ENCODE measurements at places on chromosomes 11 and 22.

GRCh38 chr11:119347940-119348605 lies 1.6 kb upstream of the MFRP start:
- no peak for DNase-seq

DNA sequence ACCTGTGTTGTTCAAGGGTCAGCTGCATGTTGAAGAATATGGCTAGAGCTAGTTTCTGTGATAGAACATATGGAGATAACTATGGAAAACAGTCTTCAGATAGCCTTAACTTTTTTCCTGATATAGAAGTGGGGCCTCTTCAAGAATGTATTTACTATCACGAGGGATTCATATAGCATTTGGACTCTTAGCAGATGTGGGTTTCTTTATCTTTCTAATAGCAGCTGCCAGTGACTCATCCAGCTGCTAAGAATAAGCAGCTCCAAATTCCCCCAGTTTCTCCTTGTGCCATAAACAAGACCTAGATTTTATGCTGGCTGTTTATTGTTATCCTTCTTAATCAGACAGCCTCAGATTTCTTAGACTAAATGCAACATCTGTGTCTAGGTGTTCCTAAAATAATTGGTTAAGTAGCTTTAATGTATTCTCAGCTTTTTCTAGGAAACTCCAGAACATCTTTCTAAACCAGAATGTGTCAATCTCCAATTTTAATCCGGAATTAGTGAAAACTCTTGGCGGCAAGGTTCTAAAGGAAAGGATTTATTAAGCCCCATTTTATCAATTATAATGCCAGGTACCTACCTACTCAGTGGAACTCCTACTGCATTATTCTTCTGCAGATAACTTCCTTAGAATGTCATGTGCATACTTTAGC lies 119.8 kb downstream of the CSTPP1 start:
- DNase-seq, result no peak

GRCh38 chr11:119417726-119418540 lies 5.0 kb downstream of the THY1 start:
- DNase-seq, result no peak

DNA sequence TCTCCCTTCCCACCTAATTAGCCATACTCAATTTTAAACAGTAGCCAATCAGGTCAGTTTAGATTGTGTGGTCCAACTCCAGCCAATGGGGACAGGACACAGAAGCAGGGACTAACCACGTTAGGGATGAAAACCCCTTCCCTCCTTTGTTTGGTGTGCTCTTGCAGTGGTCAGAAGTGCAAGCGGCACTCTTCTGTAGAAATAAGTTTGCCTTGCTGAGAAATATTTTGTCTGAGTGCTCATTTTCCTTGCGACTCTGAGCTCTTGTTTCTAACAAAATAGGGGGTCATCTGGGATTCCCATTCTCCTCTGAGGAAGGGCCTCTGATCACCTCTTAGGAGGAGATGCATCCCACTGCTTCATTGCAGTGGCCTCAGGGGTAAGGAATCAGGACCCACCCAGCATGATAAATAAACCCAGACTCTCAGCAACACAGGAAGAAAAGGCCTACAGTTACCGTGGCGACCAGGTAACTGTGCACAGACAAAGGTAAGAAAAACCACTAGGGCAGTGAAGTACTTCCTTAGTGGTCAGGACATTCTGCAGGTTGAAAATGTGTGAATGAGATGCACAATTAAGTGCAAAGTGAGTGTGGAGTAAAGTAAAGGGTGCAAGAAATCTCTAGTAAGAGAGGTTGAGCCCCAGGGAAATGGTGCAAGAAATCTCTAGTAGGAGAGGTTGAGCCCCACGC lies 55.4 kb downstream of the ZNF280B start:
- DNase-seq, result no peak

DNA sequence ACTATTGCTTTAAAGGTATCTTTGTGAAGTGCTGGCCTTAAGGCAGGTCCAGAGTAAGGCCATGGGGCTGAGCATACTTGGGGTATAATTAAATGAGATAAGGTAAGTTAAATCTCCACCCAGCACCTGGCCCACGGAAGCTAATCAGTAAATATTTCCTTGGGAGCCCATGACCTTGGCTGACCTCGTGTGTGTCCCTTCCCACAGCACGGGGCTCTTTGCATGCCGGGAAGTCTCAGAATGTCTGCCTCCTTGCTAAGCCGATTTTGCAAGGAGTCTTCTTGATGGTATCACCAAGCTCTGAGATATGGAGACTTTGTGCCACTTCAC lies 46.5 kb downstream of the ADM start:
- DNase-seq, result no peak

DNA sequence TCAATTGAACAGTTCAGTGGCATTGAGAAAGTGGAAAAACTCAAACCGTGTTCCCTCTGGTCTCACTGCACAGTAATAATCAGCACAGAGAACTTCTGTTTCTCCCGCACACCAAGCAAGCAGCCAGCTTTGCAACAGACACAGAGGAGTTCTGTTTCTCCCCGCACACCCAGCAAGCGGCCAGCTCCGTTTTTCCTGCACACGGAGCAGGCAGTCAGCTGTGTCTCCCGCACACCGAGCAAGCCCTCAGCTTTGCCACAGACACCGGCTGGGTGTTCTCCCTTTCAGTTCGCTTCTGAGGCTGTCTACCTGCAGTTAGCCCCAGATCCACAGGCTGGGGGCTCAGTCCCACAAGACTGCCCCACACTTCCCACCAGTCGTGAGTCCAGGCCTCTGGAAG lies 9.9 kb upstream of the TALDO1 start:
- DNase-seq, result no peak

DNA sequence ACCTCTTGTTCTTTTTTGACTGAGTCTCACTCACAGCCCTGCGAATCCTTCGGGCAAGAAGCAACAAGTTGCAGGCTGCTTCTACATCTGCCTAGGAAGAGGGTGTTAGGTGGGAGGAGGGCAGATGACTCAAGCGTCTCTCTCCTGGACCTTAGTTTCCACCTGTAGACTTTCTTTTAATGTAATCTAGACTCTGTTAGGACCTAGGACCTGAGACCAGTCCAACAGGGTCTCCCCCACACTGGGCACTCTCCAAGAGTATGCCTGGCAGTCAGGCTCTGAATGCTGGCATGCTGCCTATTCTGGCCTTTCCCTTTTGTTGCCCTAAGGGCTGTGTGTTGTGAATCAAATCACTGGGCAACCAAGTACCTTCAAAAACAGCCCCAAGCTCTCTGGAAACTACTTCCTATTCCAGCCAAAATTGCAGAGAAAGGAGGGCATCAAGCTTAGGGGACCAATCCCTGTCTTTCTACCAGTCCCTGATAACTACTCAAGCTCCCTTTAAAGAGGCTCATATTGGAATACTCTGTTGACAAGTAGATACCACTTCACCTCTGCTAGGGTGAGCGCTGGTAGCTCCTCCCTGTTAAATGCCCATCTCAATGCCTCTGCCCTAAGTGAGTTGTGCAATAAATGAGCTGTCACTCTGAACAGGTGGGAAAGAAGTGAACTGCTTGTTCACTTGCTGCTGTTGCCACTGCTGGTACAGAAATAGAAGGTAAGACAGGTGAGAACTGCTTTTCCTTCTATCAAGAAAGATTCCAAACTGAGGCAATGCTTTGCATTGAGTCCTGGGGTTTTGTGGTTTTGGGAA lies at the start of gene BBOX1:
Gene BBOX1, plus strand, starts transcription at position 514 of the 814 bp plus-strand sequence. CDS start 14,616 bp downstream, outside the sequence.
- DNase-seq, result no peak

- DNase-seq, result no peak
Measured at GRCh38 chr11:65992056-65992455, 9.9 kb downstream of the EIF1AD start.

DNA sequence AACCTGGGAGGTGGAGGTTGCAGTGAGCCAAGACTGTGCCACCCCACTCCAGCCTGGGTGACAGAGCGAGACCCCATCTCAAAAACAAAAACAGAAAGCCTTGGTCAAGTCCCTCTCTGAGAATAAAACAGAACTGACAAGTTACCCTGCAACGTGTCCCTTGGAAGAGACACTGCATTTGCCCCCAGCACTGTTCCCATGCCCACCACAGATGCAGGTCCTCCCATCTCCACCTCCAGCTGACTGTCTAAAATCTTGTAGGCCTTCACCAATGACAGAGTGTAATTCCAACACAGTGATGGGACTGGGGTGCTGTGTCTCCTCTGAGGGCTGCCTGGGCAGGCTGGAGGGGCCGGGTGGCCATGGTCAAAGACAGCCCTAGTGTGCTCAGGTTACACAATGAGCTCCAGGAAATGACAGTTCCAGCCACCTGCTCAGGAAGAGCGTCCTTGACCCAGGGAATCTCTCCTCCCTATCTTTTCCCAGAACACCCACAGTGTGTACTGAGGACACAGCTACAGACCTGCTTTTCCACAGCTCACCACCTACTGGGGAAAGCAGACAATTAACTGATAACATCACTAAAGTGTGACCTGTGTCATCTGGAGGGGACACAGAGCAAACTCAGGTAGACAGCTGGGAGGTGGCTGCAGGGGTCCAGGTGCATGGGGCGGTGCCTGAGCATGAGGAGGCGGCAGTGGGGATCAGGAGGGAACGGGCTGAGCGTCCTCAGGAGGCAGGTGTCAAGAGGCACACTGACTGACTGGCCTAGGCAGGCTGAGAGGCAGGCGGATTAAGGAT lies 56.4 kb downstream of the ARFGAP3 start:
- DNase-seq, result no peak

GRCh38 chr11:127733552-127733951 lies 733.0 kb upstream of the KIRREL3 start:
- no peak for DNase-seq

DNA sequence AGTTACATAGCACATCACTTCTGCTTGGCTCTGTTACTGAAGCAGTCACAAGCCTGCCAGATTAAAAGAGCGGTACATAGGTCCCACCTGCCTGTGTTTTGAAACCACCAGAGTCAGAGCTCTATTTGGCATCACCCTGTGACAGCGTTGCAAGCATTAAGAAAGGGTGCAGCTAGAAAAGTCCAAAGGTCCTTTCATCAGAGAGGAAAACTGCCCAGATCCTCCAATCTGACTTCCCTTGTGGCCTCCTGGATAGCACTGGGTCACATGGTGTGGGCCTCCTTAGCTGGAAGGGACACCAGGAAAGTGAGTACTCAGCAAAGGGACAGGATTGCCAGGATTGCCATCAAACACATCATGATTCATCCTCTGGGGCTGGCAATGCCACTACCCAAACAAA lies 22.9 kb downstream of the STX3 start:
- no peak for DNase-seq

- no peak for DNase-seq
Measured at GRCh38 chr11:49851971-49852389, 100.2 kb upstream of the OR4C13 start.

- DNase-seq, result no peak
Measured at GRCh38 chr22:16783453-16783852, 41.8 kb downstream of the XKR3 start.

- DNase-seq, result no peak
Measured at GRCh38 chr11:3046190-3046589, 11.0 kb downstream of the CARS1 start.

GRCh38 chr22:39917776-39918495 lies 17.1 kb downstream of the GRAP2 start:
- DNase-seq, result no peak

GRCh38 chr22:26618455-26618854 lies 628 bp upstream of the CRYBB1 start:
- no peak for DNase-seq

DNA sequence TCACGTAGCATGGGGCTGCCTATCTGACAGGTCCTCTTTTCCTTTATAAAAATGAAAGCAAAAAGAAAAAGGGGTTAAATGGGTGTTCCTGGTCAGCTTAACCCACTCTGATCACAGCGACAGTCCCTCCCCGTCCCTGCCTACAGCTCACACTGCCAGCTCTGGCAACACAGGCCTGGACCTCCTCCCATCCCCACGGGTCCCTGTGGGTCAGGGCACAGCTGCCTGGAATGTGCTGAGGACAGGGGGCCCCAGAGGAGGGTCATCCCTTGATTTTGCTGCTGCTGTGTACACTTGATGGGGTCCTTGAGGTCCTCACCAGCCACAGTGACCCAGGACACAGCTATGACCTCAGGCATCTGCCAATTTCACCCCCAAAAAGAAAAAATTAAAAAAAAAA lies 29.6 kb upstream of the CYP2D6 start:
- DNase-seq, result no peak

DNA sequence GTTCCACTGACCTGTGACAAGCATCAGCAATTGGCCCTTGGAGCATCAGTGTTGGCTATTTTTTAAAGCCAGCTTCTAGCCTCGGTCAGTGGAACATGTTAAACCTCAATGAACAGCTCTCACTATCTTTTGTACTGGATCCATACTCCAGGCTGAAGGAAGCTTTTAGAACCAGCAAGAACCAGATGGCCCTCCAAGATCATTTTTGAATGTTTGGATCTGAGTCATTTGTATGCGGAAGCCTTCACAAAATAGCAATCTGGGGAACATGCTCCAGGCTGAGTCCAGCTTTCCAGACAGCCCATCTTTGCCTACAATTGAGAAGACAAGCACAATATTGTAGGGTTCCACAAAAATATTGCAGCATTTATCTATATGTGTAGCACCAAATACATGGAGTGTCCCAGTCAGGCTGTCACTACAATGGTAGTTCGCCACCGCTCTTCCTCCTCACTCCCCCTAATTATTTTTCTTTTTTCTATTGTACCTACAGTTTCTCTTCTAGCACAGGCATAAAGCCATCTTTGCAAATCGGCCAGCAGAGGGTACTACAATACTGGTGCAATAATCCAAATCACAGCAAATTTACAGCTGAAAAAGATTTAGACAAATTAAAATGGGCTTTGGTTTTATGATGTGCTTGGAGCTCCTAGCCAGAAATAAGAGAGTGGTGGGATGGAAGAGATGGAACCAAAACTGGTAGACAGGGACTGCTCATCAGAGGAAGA lies 177.4 kb upstream of the BLID start:
- no peak for DNase-seq

GRCh38 chr11:88950975-88951374 lies 114.8 kb downstream of the GRM5 start:
- no peak for DNase-seq

GRCh38 chr11:62260261-62260953 lies 9.6 kb upstream of the SCGB2A2 start:
- DNase-seq, result no peak

DNA sequence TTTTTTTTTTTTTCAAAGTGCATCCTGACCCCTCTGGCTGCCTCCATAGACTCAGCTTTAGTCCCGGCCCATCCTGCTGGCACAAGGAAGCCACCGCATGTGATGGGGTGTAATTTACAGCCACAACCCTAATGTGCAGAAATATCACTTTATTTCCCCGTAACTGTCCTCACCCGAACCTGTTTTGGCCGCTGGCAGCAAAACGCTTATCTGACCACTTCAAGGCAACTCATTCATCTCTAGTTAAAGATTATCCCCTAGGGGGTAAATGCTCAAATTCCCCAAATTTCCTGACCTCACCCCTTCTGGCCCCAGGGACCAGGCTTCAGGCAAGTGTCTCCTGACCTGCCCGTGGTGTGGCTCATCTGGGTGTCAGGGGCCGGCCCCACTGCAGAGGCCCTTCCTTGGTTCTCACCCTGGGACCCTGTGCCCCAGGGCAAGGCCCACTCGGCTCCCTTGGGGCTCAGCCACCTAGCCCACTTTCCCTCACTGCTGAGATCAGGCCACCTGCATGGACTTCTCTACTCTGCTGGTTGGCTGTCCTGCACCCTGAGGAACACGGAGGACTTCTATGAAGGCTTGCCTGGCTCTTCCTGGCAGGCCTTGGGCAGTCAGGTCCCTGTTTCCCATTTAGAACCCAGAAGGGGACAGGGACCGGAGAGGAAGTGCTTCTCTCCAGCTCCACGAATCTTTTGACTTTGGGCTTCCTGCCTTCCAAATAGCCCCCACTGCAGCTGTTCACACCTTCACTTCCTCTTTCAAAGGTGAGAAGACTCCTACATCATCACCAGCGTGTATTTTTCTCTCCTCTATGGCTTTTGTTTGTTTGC lies 53.3 kb downstream of the WNT11 start:
- DNase-seq, result no peak

GRCh38 chr11:121033635-121034034 lies 9.7 kb downstream of the TBCEL start:
- no peak for DNase-seq

GRCh38 chr11:100855466-100856067 lies 168.5 kb downstream of the ARHGAP42 start:
- DNase-seq, result no peak
